ENCODE measurements at places on chromosomes 13 and 19.

DNA sequence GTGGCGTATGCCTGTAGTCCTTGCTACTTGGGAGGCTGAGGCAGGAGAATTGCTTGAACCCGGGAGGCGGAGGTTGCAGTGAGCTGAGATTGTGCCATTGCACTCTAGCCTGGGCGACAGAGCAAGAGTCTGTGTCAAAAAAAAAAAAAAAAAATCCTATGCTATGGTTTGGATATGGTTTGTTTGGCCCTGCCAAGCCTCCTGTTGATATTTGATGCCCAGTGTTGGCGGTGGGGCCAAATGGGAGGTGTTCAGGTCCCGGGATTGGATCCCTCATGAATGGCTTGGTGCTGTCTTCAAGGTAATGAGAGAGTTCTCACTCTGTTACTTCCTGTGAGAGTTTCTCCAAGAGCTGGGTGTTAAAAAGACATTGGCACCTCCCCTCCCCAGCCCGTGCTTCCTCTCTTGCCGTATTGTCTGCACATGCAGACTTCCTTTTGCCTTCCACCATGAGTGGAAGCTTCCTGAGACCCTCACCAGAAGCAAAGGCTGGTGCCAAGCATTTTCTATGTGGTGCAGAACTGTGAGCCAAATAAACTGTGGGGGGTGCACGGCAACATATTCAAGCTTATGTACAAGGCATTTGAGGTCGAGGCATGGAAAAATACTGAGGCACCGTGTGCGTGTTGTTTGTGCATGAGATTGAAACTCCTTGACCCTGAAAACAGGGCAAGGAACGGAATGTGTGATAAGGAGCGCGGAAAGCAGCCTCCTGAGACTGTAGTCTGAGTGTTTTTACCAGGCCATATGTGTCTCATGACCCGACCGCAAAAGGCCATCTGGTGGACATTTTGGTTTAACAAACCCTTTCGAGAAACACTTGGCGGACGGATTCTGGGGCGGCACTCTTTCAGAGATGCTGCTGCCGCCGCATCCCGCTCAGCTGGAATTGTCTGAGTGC, 7.3 kb downstream of the SIGLEC9 start:
- DNase-seq: no peak

GRCh38 chr19:45160870-45161737, at the start of gene NKPD1:
Gene NKPD1 (minus strand): TSS chr19:45160982. CDS start chr19:45160150, 832 bp downstream.
- no peak for DNase-seq

DNA sequence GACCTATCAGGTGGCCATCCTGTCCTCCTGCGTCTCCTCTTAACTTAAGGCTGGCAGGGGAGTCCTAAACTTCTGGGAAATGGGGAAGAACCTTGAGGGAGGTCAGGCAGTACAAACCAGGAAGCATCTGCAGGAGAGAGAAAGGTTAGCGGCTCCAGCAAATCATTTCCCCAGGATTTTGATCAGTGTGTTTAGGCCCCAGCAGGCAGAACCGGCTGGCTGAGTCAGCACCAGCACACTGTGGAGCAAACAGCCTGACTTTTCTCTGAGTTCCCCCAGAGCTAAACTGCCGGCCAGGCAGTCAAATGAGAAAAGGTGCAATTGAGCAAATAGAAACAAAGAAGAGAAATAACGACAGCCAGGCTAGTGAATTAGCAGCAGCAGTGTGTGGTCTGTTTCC, 46.7 kb upstream of the MEDAG start:
- DNase-seq: no peak

- no peak for DNase-seq
These were observed 10.8 kb downstream of the LCP1 start for GRCh38 chr13:46171217-46171616.

DNA sequence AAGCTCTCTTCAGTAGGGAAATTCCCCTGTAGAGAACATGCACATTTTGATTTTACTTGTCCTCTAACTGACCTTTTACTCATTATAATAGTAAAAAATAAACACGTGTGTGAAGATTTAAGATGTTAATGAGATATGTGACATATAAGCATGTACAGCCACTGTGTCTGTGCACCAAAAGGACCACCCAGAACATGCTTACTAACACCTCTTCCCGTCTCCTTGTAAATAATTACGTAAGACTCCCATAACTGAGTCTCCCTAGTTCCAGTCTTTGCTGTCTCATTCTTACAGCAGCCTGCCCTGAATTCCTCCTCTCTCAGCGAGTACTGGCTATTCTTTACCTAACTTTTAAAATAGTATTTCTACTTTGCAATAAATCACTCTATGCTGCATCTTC, 53.6 kb downstream of the ZNF100 start:
- DNase-seq: no peak

- no peak for DNase-seq
These were observed 69.5 kb downstream of the POLR1D start for GRCh38 chr13:27691207-27691606.

DNA sequence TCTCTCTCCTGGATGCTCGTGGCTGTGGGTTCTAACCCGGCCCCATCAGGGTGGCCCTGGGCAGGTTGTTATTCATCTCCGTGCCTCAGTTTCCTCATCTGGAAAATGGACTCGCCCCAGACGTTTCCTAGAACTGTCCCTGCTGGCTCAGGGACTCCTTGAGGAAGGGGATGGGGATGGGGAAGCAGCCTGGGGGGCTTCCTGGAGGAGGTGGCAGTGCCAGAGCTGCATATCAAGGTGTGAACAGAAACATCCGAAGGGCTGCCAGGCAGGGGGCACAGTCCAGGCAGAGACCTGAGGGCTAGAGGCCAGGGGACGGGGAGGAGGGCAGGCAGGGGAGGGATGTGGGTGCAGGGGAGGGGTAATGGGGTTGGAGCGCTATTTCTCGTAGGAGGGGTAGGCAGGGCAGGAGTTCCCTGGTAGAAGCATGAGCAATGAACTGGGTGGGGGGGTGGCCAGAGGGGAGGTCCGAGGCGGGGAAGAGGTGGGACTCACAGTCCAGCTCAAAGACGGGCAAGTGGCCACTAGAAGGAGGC, 3.6 kb upstream of the ELANE start:
- no peak for DNase-seq

GRCh38 chr13:35693134-35693784, 216.8 kb upstream of the MAB21L1 start:
- no peak for DNase-seq
